Stomach (tissue), 19 donors: ENCODE measurements at places on chromosomes 2 and 18. TPM values are rescaled to one million over a fixed set of nuclear protein-coding genes. Genes with fewer than 3 reads are reported as not detected.

- DNase-seq: no peak
Observed at GRCh38 chr2:241096979-241097378, 5.1 kb downstream of the MTERF4 start.

The SLC40A1 gene
- 104 TPM for total RNA-seq

GRCh38 chr18:77373730-77374445 lies 124.2 kb downstream of the GALR1 start:
- DNase-seq: no peak

GRCh38 chr2:57141269-57141668 lies 905.3 kb upstream of the VRK2 start:
- peak; percentile 3 for DNase-seq

The REEP1 gene
- total RNA-seq: 20.4 TPM

DNA sequence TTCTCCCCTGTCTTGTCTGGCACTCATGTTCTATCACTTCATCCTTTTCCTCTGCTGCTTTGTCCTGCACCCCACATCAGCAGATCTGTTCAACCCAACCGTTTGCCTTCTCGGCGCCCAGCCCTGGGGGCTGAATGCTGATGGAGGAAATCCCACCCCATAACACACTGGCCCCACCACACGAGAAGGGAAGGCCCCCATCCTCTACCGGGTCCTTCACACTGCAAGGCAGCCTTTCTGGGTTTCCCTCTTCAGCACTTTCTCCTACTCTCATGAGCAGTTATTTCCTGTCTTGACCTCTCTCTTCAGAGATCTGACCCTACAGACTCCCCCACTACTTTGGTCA lies 227.4 kb downstream of the ATAD2B start:
- no peak for DNase-seq

The NDUFB3 gene
- 80.2 TPM for total RNA-seq

DNA sequence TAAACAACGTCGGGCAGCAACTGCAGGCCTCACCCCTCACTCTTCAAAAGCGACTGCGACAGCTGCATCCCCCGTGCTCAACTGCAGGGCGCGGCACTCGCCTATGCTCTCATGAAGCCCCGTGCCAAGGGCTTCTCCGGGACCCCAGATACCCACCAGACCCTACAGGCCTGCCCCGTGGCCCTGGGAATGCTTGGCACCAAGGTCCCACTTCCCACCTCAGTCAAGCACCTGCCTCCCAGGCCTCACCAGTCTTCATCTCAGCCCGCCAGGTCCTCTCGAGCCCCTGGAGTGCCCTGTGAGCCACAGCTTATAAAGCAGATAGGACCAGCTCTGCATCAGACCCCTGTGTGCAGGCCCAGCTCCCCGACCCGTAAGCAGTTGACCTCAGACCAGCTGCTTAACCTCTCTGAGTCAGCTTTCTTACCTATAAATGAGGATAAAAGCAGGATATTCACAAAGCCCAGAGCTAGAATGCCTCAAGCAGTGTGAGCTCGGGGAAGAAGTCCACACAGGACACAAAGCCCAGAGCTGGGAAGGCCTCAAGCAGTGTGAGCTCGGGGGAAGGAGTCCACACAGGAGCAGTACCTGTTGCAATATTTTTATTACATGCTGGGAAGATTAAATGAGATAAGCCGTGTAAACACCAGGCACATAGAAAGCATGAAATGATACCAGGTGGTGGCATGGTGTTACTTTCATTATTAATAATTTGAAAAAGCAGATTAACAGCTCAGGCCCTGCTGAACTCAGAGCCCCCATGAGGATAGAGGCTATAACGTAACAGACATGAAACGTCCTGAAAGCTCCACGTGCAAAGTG lies 96.9 kb downstream of the HDAC4 start:
- peak; percentile 31 for DNase-seq

The TEX44 gene
- not detected for total RNA-seq

- DNase-seq: no peak
Observed at GRCh38 chr2:105324732-105325131, 4.8 kb downstream of the TGFBRAP1 start.

GRCh38 chr18:22952525-22952924 lies 19.4 kb downstream of the RBBP8 start:
- no peak for DNase-seq

The GPR55 gene
- 0.37 TPM for total RNA-seq

- peak; percentile 75 for DNase-seq
Observed at GRCh38 chr2:135913727-135914365, 37.6 kb upstream of the MCM6 start.
